Esophagus squamous epithelium (tissue), 5 donors: ENCODE measurements at places on chromosomes 16 and 17.

DNA sequence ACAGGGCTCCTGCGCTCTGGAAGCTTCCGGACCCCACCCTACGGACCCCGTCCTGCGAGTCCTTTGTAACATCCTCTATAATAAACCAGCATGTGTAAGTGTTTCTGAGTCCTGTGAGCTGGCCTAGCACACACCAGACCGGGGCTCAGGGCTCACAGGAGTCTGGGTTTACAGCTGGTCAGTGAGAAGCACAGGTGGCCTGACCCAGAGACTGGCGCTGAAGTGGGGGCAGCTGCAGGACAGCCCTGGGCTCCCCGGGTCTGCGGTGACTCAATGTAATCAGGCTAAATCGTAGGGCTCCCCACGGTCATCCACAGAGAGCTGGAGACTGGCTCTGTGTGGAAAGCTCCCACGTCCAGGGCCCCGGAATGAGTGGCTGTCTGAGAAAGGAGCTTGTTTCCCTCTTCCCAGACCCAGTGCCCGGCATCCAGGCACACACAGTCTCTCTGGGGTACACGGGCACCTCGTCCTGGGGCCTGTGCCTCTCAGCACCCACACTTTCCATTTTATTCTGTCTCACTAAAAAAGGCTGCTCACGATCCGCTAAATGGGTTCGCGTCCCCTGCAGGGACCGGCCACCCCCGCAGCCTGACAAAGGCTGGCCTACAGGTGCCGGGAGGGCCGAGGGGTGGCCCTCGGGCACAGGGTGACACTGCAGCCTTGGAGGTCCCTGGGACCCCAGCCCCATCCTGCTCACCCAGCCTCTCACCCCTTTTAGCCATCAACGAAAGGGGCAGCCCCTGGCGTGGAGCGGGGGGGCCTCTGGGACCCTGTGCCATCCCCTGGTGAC is 18.9 kb upstream of the CBFA2T3 start:
- H3K4me1 ChIP-seq = no peaks in the 10 kb centered on the region
- no peak overlapping the region for H3K27ac ChIP-seq
- peaks cover 89% of the 10 kb centered on the region for H3K27me3 ChIP-seq
- H3K4me3 ChIP-seq = no peak overlapping the region

DNA sequence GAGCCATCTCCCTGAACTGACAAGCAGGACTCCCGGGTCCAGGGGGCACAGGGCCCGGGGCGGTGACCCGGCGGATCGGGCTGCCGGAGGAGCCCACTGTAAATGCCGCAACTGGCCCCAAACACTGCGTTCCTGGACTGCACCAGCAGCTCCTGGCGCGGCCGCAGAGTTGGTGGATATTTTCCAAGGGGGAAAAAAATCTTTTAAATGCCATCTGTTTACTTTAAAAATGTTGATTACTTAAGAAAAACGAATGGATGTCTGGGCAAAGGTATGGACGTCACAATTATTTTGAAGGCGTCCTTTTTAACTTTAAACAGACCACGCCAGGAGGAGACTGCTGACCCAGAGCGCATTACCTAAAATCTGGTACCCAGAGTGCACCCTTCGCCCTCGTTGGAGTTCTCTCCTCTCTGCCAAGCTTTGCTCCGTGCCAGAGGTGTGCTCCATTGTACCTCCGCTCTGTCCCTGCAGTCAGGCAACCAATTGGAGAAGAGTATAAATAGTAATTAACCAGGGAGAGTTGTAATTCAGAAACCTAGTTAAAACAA is 3.4 kb downstream of the HS3ST3B1 start:
- peak overlapping the region; percentile 68 for H3K4me3 ChIP-seq
- peaks cover 27% of the 10 kb centered on the region for H3K4me1 ChIP-seq
- no peaks in the 10 kb centered on the region for H3K27me3 ChIP-seq
- H3K36me3 ChIP-seq = no peaks in the 10 kb centered on the region
- no peak overlapping the region for H3K27ac ChIP-seq
- no peak for DNase-seq

GRCh38 chr16:77246150-77246549 is 46.9 kb downstream of the SYCE1L start:
- H3K27me3 ChIP-seq = no peaks in the 10 kb centered on the region
- DNase-seq = no peak
- H3K4me3 ChIP-seq = no peak overlapping the region
- H3K27ac ChIP-seq = no peak overlapping the region
- no peaks in the 10 kb centered on the region for H3K4me1 ChIP-seq
- H3K36me3 ChIP-seq = no peaks in the 10 kb centered on the region

GRCh38 chr17:62802561-62803205 is 5.4 kb downstream of the MARCHF10 start:
- H3K27me3 ChIP-seq = no peaks in the 10 kb centered on the region
- H3K4me3 ChIP-seq = no peak overlapping the region
- no peak overlapping the region for H3K27ac ChIP-seq
- H3K4me1 ChIP-seq = no peaks in the 10 kb centered on the region
- no peaks in the 10 kb centered on the region for H3K36me3 ChIP-seq

GRCh38 chr16:62794724-62795123 is 758.5 kb upstream of the CDH8 start:
- H3K36me3 ChIP-seq = no peaks in the 10 kb centered on the region
- H3K27ac ChIP-seq = no peak overlapping the region
- no peaks in the 10 kb centered on the region for H3K27me3 ChIP-seq
- no peak for DNase-seq
- no peaks in the 10 kb centered on the region for H3K4me1 ChIP-seq

- H3K4me3 ChIP-seq = peak overlapping the region; percentile 69
- no peaks in the 10 kb centered on the region for H3K27me3 ChIP-seq
- peaks cover 10% of the 10 kb centered on the region for H3K36me3 ChIP-seq
- DNase-seq = no peak
These were observed 913 bp downstream of the CDIP1 start for GRCh38 chr16:4537376-4538343.

DNA sequence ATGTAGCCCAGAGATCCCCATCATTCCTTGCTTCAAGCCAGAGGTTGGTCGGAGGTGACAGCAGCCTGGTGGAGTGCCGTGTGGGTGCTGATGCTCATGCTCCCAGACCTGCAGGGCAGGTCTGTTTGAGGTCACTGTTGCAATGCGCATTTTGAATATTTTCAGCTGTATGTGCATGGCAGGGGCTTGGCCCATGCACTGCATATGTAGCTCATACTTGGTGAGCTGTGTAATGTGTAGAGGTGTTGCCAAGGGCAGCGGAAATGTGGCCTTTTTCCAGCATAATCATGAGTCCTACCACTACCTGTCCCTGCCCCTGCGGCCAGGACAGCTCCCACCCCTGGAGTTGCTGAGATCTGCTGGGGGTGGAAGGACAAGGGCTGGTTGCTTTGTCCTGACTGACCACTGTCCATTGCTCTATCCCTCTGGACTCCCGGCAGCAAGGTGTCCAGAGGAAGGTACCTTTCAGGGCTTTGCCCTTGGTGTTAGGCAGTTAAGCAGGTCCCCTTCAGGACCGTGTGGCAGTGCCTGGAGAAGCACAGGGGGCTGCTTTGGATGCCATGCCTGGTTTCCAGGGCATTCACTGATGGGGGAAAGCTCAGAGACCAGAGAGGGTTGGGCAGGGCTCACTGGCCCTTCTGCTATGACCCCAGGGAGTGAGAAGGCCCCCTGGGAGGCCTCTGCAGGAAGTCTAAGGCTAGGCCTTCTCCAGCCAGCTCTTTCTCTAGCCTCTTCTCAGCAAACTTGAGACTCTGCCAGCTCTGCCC is 215.2 kb downstream of the NTN1 start:
- DNase-seq = no peak
- peak overlapping the region; percentile 51 for H3K27ac ChIP-seq
- no peak overlapping the region for H3K4me3 ChIP-seq
- H3K4me1 ChIP-seq = peaks cover 57% of the 10 kb centered on the region

- peak within 1 kb of the TSS; percentile 62 for H3K27ac ChIP-seq
- no peaks in the 10 kb centered on the region for H3K36me3 ChIP-seq
- DNase-seq = peak; percentile 78
- H3K4me1 ChIP-seq = peaks cover 8% of the 10 kb centered on the region
- H3K27me3 ChIP-seq = no peaks in the 10 kb centered on the region
- peak within 1 kb of the TSS; percentile 42 for H3K4me3 ChIP-seq
These were observed at the start of gene KIF18B for GRCh38 chr17:44947461-44948314. Gene KIF18B (minus strand): TSS chr17:44947773. CDS start chr17:44936344, 11,429 bp downstream.

GRCh38 chr16:75860326-75861053 is 134.2 kb upstream of the CPHXL start:
- no peak overlapping the region for H3K27ac ChIP-seq
- no peak overlapping the region for H3K4me3 ChIP-seq
- H3K4me1 ChIP-seq = no peaks in the 10 kb centered on the region
- H3K27me3 ChIP-seq = no peaks in the 10 kb centered on the region
- H3K36me3 ChIP-seq = no peaks in the 10 kb centered on the region

GRCh38 chr17:59107306-59107670 is 608 bp upstream of the TRIM37 start:
- no peaks in the 10 kb centered on the region for H3K36me3 ChIP-seq
- DNase-seq = no peak
- H3K27ac ChIP-seq = peak overlapping the region; percentile 91
- peaks cover 43% of the 10 kb centered on the region for H3K4me1 ChIP-seq
- H3K4me3 ChIP-seq = peak overlapping the region; percentile 72

DNA sequence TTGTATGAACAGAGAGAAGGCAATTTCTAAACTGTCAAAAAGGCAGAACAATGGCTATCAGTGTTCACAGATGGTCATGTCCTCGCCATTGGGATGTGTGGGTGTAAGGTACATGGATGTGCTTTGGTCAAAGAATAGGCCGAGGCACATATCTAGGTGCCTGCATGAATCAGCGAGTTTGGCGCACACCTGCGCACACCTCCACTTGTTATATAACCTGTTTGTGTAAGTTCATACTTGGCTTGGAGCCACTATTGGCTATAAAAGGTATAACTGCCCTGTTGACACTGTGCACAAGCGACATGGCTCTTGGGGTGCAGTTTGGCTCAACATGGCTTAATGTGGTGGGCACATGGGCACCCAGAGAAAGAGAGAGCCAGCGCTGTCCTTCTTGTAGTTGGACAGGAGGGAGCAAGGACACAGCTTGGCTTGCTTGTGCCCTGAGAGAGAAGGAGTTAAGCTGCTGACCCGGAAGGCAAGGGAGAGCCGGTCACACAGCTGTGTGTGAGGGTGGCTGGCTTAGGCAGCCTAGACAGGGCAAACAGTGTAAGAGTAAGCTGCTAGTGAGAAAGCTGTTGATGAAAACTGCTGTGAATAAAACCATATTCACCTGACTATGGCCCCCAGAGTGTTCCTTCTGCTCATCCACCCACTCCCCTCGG is 499.1 kb downstream of the KCNJ2 start:
- no peak overlapping the region for H3K27ac ChIP-seq
- no peak overlapping the region for H3K4me3 ChIP-seq
- no peaks in the 10 kb centered on the region for H3K36me3 ChIP-seq

- H3K27me3 ChIP-seq = peaks cover 9% of the 10 kb centered on the region
- no peak for DNase-seq
- H3K4me1 ChIP-seq = no peaks in the 10 kb centered on the region
- H3K36me3 ChIP-seq = no peaks in the 10 kb centered on the region
- H3K27ac ChIP-seq = no peak overlapping the region
These were observed 56.3 kb downstream of the SOX9 start for GRCh38 chr17:72176951-72177660.

DNA sequence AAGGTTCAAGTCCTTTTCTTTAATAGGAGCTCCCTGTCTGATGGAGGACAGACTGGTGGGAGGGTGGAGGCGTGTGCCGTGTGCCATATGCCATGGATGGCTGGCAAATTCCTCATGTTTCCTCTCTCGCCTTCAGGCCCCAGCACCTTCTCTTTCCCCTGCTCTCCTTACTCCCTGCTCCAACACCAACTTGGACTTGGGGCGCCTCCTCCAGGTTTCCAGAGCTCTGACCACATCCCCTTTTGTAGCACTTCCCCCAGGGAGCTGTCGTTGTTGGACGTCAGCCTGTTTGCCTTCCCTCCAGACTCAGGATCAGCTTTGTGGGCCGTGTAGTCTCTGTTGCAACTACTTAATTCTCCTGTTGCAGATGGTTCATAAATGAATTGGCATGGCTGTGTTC is 30.7 kb downstream of the TMC7 start:
- no peak for DNase-seq
- no peak overlapping the region for H3K4me3 ChIP-seq
- H3K27me3 ChIP-seq = no peaks in the 10 kb centered on the region

DNA sequence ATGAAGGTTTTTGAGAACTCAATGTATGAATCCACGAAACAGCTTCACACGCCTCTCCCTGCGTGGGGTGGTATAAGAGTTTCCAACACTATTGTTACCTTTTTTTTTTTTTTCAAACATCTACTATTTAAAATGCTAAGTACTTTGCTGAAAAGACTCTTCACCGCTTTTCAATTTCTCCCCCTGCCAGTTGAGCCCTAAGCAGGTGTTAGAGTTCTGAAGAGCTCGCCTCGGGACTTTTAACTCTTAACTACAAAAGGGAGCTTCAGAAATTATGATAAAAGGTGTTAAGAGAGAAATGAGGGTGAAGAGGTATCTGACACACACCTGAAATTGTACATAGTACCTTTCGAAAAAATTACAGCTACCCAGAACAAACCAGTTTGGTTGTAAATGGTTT is 20.9 kb upstream of the PSMD7 start:
- H3K27ac ChIP-seq = no peak overlapping the region
- H3K36me3 ChIP-seq = no peaks in the 10 kb centered on the region
- H3K27me3 ChIP-seq = no peaks in the 10 kb centered on the region
- no peak overlapping the region for H3K4me3 ChIP-seq
- no peak for DNase-seq
- H3K4me1 ChIP-seq = no peaks in the 10 kb centered on the region
